Activated CD8-positive, alpha-beta memory T cell treated with anti-CD3 and anti-CD28 coated beads for 4 hours (primary cell): ENCODE measurements at places on chromosomes 16 and 17.

- DNase-seq, result no peak
Observed at GRCh38 chr17:78735832-78736525, 46.1 kb downstream of the CYTH1 start.

GRCh38 chr17:6580625-6581024 is 24.3 kb upstream of the PITPNM3 start:
- no peak for DNase-seq

GRCh38 chr17:19533718-19534561 is at the start of gene SLC47A1:
SLC47A1 (plus strand) TSS chr17:19533854; CDS start chr17:19533940, 86 bp downstream.
- DNase-seq, result no peak

DNA sequence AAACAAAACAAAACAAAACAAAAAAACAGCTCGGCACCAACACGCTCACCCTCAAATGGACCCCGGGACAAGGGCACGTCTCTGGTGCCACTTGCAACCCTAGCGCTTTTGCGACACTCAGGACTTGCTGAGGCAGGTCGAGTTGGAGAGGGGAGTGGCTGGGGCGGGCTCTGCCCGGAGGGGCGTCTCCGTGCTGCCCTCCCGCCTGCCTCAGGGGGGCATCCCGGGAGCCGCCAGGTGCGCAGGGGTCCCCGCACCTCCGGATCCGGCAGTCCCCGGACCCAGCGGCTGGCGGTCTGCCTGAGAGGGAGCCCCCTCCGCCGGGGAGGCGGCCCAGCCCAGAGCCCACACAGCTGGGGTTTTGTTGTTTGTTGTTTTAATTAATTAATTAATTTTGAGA is at the start of gene SLC52A1:
Gene SLC52A1, minus strand, starts transcription at position 112 of the 400 bp plus-strand sequence. CDS start 820 bp downstream, outside the sequence.
- no peak for DNase-seq

DNA sequence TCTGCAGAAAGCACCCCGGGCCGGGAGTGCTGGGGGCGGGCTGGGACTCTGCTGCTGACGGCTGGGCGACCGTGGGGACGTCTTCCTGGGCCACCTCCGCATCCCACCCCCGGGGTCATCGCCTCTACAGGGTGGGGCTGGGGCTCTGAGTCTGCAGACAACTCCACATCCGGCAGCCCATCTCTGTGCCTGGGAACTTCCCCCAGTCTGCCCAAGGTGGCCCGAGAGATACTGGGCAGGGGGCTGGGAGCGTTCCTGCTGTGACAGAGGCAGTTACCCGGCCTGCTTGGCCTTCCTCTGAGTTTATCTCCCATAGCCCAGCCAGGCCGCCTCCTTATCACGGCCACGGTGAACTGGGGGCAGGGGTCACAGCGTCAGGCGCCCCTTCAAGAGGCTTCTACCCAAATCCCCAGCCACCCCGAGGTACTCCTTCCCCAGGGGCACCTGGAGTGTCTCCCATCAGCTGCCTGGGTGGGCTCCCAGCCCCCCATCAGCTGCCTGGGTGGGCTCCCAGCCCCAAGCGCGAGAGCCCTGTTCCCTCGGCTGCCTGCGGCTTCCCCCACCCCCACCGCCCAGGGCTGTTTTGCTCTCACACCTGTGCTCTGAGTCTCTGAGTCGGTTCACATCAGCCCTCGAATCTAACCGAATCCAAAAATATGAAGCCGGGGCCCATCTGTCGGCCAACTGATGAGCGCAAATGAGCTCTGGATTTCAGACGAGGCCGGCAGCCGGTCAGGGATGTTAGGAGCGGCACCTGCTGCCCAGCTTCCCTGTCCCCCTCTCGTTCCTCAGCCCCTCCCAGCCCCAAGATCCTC is 15.6 kb upstream of the CBFA2T3 start:
- no peak for DNase-seq

DNA sequence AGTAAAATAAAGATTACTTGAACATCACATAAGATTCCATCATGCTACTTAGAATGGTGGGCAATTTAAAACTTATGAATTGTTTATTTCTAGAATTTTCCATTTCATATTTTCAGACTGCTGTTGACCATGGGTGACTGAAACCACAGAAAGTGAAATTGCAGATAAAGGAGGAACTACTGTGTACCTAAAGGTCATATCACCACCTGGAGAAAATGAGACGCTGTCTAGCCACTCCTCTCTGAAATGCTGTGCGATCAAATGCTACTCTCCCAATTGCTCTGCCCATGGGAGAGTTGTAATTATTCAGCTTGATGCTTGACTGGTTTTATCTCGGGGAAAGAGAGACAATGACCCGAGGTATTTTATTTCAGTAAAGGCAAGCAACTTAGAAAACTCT is 128.9 kb upstream of the ERCC4 start:
- no peak for DNase-seq

- no peak for DNase-seq
Observed at GRCh38 chr16:4888428-4889135, 41.3 kb downstream of the UBN1 start.

GRCh38 chr17:58313815-58314705 is 14.5 kb downstream of the TSPOAP1 start:
- DNase-seq, result no peak

- no peak for DNase-seq
Observed at GRCh38 chr16:47250983-47251382, 107.2 kb upstream of the NETO2 start.

GRCh38 chr17:1455291-1455796 is 688 bp downstream of the CRK start:
- DNase-seq, result no peak

- DNase-seq, result no peak
Observed at GRCh38 chr16:2498531-2499253, 15.1 kb upstream of the ATP6V0C start.

DNA sequence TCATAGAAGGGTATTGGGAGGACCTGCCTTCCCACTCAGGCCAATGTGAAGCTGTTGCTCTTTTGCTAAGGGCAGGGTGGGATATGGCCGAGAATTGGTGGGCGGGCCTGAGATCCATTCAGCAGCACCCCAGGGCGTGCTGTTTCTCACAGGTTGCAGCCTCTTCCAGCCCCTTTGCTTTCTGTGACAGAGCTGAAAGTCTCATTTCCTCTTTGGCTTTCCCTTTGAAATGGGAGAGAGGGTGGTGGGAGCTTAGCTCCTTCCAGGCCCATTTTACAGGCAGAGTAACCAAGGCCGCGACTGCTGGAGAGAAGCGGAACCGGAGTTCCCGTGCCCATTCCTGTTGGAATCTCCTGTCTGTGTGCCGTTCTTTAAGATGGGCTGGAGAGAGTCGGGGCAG is 183.0 kb downstream of the RAB11FIP4 start:
- no peak for DNase-seq

GRCh38 chr17:11121341-11121985 is 119.5 kb upstream of the SHISA6 start:
- no peak for DNase-seq

- no peak for DNase-seq
Observed at GRCh38 chr17:82301916-82302567, 15.4 kb downstream of the CD7 start.

GRCh38 chr16:2058420-2058819 is 10.6 kb downstream of the TSC2 start:
- DNase-seq, result no peak
